ENCODE measurements at places on chromosomes 4 and X.
A peak's percentile ranks its signal among the peaks of the same experiment; 100 is the strongest.

- DNase-seq = no peak
These were observed 18.9 kb upstream of the FBXW7 start for GRCh38 chr4:152554742-152555141.

GRCh38 chrX:43643201-43643600, 12.9 kb upstream of the MAOA start:
- DNase-seq = no peak

GRCh38 chr4:97349468-97350186, 793.6 kb downstream of the STPG2 start:
- no peak for DNase-seq

DNA sequence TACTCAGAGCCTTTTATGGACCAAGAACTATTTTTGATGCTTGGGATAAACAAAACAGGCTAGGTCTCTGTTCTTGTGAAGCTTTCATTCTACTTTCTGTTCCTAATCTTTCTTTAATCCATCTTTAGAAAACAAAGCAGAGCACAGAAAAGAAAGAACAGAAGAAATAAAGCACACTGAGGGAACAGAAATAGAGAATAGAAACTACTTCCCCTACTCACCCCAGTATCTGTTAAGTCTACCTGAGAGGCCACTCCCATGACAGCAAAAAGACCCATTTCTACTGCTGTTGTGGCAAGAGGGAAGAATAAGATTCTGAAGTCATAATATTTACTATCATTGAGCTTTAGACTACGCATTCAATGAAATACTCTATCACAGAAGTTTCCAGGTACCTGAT, 9.2 kb downstream of the RFC1 start:
- DNase-seq = no peak

GRCh38 chr4:125434136-125434535, 119.4 kb downstream of the FAT4 start:
- DNase-seq = no peak

GRCh38 chr4:87153078-87153870, 67.1 kb downstream of the KLHL8 start:
- DNase-seq = no peak

GRCh38 chr4:39524161-39524957, 2.9 kb downstream of the UGDH start:
- DNase-seq = no peak

GRCh38 chr4:38967260-38968095, 64.7 kb downstream of the TMEM156 start:
- DNase-seq = no peak

DNA sequence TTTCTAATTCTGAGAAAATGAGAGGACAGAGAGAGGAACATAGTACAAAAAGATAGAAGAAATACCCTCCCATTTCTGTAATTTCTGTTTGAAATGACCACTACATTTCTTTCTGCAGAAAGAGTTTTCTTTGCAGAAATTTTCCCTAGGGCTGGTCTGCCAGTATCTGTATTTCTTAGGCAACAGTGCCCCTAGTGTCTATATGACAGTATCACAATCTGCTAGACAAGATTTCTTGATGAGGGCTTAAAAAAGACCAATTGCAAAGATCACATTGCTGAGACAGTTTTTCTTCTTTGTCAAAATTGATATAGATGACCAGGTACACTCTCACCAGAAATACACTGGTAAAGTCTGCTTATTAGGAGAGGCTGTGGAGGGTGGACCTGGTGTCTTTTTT, 81.0 kb upstream of the ZDHHC15 start:
- peak; percentile 5 for DNase-seq

DNA sequence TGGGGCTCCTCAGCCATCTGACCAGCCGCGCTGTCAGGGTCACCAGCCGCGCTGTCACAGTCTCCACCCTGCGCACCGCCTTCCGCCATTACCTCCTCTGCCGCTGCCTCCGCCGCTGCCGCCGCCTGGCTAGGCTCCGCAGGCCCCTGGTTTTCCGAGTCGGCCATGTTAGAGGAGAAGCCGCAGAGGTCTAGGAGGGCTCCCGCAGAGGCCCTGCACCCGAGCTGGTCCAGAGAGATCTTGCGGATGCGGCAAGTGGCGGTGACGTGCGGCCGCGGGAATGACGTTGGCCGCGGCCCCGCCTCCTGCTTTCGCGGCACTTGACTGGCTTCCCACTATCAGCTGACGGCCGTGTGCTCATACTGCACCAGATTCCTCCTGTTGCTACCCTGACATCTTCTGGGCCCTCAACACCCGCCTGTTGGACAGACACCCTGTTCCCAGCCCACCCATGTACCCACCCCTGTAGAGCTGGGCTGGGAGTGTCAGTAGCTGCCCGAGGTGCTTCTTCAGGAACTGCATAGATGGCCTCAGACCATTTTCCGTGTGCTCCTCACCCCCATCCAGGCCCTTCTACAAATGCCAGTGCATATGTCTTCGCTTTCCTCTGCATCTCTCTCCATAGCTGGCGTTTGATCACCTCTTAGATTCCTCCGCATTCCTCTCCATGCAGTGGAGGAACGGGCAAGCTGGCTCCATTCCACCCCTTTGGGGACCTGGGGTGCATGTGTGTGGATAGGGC, at the start of gene NAP1L5:
Gene NAP1L5, minus strand, starts transcription at position 242 of the 742 bp plus-strand sequence. Its CDS starts 75 bp downstream, at position 167.
- DNase-seq = peak; percentile 84

GRCh38 chr4:107740950-107741701, 21.1 kb upstream of the PAPSS1 start:
- no peak for DNase-seq

DNA sequence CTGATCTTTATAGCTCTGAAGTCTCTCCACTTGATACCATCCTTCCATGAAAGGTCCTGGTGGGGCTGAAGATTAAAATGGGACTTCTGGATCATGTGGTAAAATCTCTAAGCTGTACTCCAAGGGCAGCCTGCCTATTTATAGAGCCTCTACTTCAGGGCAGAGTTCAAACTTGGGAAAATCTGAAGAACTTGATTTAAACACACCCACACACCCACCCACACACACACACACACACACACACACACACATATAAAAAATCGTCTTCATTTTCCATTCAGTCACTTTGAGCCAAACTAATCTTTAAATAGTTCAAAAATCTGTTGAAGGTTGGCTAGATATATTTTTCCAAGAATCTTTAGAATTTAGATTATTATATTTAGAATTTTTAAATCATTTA, 234.9 kb upstream of the GPC4 start:
- no peak for DNase-seq

GRCh38 chr4:2469192-2469984, 482 bp downstream of the RNF4 start:
- DNase-seq = peak; percentile 79

DNA sequence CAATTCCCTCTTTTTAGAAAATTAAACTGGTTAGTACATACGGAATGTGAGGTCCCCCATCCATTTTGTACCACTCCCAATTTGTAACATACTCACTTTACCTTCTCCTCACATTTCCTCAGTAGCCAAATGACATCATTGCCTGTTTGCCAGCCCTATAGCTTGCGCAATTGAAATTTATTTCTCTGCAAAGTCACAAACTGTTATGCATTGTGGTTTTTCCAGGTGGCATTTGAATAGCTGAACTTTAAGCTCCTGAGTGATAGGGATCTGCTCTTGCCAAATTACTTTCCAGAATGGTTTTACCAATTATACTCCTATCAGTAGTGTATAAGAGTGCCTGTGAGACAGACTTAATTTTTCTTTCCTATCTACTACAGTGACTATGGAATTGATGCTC, 7.7 kb downstream of the COL4A5 start:
- no peak for DNase-seq

DNA sequence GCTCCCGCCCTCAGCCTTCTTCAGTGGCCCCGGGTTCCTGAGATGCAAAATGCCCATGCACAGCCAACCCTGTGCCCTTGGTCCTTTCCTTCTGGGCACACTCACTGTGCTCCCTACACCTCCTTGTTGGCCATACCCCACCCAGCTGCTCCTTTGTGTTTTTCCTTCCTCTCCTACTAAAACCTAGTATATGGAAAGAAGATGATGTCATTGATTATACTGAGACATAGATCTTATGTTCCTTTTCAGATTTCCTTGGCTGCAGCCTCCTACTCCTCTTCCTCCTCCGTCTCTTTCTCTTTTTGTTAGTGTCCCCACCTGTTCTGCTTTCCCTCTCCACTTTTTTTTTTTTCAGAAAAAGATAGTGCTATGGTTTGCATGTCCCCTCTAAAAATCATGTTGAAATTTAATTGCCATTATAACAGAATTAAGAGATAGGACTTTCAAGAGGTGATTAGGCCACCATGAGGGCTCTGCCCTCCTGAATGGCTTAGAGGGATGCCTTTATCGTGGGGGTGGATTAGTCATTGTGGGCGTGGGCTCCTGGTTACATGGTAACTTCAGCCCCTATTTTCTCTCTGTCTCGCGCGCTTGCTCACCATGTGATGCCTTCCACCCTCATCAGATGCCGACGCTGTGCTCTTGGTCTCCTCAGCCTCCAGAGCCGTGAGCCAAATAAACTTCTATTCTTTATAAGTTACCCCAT, 254.9 kb upstream of the GATB start:
- DNase-seq = no peak

GRCh38 chr4:83389037-83389720, 54.5 kb upstream of the HPSE start:
- DNase-seq = no peak
